ENCODE measurements at places on chromosomes 7 and 10. TPM values are rescaled to one million over a fixed set of nuclear protein-coding genes. Genes with fewer than 3 reads are reported as not detected.
A peak's percentile ranks its signal among the peaks of the same experiment; 100 is the strongest.

MET gene
- total RNA-seq: not detected

DNA sequence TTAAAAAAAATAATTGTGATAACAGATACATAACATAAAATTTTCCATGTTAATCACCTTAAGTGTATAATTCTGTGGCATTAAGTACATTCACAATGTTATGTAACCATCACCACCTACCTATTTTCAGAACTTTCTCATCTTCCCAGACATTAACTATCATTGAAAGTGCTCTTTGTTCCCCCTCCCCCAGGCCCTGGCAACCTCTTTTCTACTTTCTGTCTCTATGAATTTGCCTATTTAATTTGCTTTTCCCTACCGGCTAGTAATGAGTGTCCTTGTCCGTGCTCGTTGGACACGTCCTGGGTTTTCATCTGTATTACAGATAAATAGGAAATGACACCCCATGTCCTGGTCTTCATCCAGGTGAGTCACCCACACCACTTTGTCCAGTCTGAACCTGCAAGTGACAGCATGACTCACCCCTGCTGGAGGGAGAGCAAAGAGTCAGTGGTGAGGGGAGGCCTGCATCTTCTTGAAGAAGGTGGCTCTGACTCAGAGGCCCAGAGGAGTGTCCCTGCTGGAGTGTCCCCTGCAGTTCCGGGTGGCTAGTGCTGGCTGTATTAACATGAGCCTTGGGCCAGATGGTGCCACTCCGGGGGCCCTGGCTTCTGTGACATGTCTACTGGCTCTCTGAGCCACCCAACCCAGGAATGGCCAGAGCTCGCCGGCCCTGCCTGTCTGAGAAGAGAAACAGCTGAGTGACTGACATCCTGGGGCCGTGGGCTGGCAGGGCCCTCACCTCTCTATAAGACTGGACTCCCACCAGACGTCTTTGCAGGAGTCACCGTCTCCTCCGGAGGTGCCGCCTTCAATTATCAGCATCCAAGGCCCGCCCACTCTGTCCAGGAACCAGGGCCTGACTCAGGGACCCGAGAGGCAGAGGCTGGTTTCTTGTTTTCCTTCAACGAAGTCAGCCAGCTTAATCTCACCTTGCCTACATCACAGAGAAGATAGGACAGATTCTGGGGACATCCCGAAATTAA is 503.2 kb upstream of the MKI67 start:
- no peaks in the 10 kb centered on the region for H3K4me1 ChIP-seq
- no peak for DNase-seq
- no peaks in the 10 kb centered on the region for H3K36me3 ChIP-seq
- H3K4me3 ChIP-seq: no peak overlapping the region
- no peak overlapping the region for H3K27ac ChIP-seq

GRCh38 chr10:118032564-118032963 is 14.2 kb downstream of the RAB11FIP2 start:
- H3K4me3 ChIP-seq: no peak overlapping the region
- peaks cover 9% of the 10 kb centered on the region for H3K4me1 ChIP-seq
- H3K27me3 ChIP-seq: no peaks in the 10 kb centered on the region
- peaks cover 5% of the 10 kb centered on the region for H3K36me3 ChIP-seq

TNKS2 gene
- total RNA-seq: 48.4 TPM

DNA sequence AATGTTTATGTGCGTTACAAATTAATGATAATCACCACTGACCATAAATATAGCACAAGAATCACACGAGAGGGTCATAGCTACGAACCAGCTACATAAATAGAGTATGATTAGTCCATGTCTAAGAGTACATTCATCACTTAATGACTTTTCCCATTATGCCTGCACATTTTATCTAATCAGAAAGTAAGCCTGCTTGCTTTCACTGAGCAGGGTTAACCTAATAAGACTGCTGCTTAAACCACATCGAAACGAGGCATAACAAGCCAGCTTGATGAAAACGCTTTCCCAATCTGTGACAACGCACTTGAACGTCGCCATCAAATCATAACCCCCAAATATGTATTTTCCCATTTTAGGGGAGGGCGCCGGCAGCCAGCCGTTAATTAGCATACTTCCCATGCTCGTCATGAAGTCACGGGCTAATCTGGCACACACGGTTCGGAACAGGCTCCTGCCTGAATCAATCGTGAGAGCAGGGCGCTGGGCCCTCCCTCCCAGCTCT is 71.5 kb downstream of the EBF3 start:
- H3K4me3 ChIP-seq: no peak overlapping the region
- H3K36me3 ChIP-seq: no peaks in the 10 kb centered on the region
- H3K27me3 ChIP-seq: no peaks in the 10 kb centered on the region
- no peak for DNase-seq

MALSU1 gene
- total RNA-seq: 34.3 TPM

- no peaks in the 10 kb centered on the region for H3K36me3 ChIP-seq
- DNase-seq: no peak
- no peaks in the 10 kb centered on the region for H3K4me1 ChIP-seq
- no peak overlapping the region for H3K27ac ChIP-seq
- H3K27me3 ChIP-seq: no peaks in the 10 kb centered on the region
- no peak overlapping the region for H3K4me3 ChIP-seq
These were observed 7.6 kb upstream of the CLEC5A start for GRCh38 chr7:141954334-141954733.

DNA sequence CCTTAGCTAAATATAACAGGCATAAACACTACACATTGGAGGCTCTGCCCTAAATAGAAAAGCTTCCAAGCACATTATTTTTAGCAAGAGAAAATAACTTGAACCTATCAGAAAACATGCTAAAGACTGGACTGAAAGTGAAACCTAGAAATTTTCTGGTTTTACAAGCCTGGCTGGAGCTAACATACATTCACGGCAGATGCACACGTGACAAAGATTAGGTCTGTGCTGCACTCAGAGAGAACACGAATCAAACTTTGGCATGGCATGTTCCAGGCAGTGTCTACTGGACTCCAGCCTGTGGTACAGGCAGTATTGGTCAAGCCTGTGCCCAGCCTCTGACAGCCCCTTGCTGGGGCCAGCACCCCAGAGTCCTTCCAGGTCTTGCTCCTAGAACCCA is 94.1 kb upstream of the PCBD1 start:
- H3K36me3 ChIP-seq: no peaks in the 10 kb centered on the region
- no peaks in the 10 kb centered on the region for H3K27me3 ChIP-seq
- no peaks in the 10 kb centered on the region for H3K4me1 ChIP-seq
- DNase-seq: peak; percentile 1

VGF gene
- total RNA-seq: not detected

- H3K27ac ChIP-seq: no peak overlapping the region
- H3K4me1 ChIP-seq: no peaks in the 10 kb centered on the region
- DNase-seq: no peak
- no peak overlapping the region for H3K4me3 ChIP-seq
These were observed 18.7 kb downstream of the MPP7 start for GRCh38 chr10:28284126-28284525.

GRCh38 chr7:34622182-34622581 is 35.8 kb upstream of the NPSR1 start:
- H3K27ac ChIP-seq: no peak overlapping the region
- no peaks in the 10 kb centered on the region for H3K36me3 ChIP-seq
- no peaks in the 10 kb centered on the region for H3K27me3 ChIP-seq
- no peaks in the 10 kb centered on the region for H3K4me1 ChIP-seq
- H3K4me3 ChIP-seq: no peak overlapping the region
- DNase-seq: no peak

GRCh38 chr10:119818889-119819270 is 53.8 kb downstream of the MCMBP start:
- no peaks in the 10 kb centered on the region for H3K4me1 ChIP-seq
- DNase-seq: no peak
- peaks cover 31% of the 10 kb centered on the region for H3K36me3 ChIP-seq
- H3K27ac ChIP-seq: no peak overlapping the region
- no peak overlapping the region for H3K4me3 ChIP-seq

DNA sequence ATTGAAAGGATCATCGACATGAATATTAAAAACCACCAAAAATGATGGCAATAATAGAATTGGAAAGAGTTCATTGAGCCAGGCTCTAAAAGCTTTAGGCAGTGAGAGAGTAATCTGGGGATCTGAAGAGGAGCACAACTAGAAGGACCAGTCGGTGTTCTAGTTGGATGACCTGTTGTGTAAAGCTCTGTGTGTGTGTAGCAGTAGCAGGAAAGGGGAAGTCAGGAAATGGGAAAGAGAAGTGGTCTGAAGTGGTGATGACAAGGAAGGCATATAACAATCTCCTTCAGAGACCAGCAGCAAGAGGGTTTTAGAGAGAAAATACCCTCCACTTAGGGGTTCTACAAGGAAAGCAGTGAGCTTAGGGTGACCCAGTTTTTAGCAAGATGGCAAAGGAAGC is 539.2 kb downstream of the HTR7 start:
- no peaks in the 10 kb centered on the region for H3K27me3 ChIP-seq
- no peak for DNase-seq
- no peaks in the 10 kb centered on the region for H3K4me1 ChIP-seq
- no peak overlapping the region for H3K4me3 ChIP-seq

DNA sequence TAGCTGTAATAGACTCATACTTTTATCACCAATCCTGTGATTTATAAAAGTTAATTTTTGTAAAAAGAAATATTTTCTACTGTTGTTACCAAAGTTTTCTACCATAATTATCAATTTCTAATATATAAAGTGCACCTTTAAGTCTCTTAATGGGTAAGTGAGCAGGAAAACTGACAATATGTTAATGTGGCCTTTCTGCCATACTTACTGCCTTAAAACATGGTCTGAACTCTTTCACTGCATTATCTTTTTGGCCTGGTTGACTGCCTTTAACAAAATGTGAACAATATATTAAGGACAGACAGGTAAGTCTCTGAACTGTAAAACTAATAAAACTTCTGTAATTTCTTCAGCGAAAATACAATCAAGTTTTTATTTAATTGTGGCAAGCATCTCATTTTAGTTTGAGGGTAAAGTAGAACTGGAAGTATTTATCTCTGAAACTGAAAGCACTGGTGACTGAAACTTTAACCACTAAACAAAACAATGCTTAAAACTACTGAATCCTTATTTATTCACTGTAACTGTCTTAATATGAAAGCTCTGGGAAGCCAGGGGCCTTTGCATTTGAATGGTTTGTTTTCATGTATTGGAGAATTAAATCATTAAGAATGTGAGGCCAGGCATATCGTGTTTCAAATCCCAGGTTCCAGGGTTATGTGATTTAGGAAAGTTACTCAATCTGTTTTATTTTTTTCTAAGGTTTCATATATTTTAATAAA is 948.8 kb upstream of the POT1 start:
- no peak overlapping the region for H3K27ac ChIP-seq
- H3K4me3 ChIP-seq: no peak overlapping the region
- no peaks in the 10 kb centered on the region for H3K4me1 ChIP-seq
- H3K27me3 ChIP-seq: no peaks in the 10 kb centered on the region
- DNase-seq: no peak
- H3K36me3 ChIP-seq: no peaks in the 10 kb centered on the region

HOXA7 gene
- not detected for total RNA-seq

DNA sequence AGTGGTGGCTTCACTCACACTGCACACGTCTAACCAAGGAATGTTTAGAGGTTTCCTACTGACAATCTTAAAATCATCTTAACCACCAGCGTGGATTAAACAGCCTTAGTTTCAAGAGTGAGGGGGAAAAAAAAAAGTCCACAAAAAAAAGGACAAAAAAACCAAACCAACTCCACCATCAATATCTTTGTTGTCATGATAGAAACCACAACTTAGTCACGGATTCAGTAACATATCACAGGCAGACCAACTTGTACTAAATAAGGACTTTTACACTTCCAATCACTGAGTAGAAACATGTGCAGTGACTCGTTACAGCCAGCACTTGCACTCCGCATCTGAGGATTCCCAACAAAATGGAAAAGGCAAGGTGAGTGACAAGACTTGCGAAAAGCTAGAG is 46.5 kb downstream of the FAM171A1 start:
- H3K27ac ChIP-seq: no peak overlapping the region
- H3K27me3 ChIP-seq: peaks cover 3% of the 10 kb centered on the region
- no peak for DNase-seq
- no peaks in the 10 kb centered on the region for H3K36me3 ChIP-seq
- H3K4me3 ChIP-seq: no peak overlapping the region

- no peak overlapping the region for H3K4me3 ChIP-seq
- H3K4me1 ChIP-seq: no peaks in the 10 kb centered on the region
- no peaks in the 10 kb centered on the region for H3K36me3 ChIP-seq
These were observed 18.1 kb downstream of the CALN1 start for GRCh38 chr7:72394016-72394415.

GRCh38 chr10:77328272-77328816 is 309.3 kb downstream of the KCNMA1 start:
- DNase-seq: no peak
- H3K4me3 ChIP-seq: no peak overlapping the region
- H3K27me3 ChIP-seq: no peaks in the 10 kb centered on the region
- no peak overlapping the region for H3K27ac ChIP-seq

DNA sequence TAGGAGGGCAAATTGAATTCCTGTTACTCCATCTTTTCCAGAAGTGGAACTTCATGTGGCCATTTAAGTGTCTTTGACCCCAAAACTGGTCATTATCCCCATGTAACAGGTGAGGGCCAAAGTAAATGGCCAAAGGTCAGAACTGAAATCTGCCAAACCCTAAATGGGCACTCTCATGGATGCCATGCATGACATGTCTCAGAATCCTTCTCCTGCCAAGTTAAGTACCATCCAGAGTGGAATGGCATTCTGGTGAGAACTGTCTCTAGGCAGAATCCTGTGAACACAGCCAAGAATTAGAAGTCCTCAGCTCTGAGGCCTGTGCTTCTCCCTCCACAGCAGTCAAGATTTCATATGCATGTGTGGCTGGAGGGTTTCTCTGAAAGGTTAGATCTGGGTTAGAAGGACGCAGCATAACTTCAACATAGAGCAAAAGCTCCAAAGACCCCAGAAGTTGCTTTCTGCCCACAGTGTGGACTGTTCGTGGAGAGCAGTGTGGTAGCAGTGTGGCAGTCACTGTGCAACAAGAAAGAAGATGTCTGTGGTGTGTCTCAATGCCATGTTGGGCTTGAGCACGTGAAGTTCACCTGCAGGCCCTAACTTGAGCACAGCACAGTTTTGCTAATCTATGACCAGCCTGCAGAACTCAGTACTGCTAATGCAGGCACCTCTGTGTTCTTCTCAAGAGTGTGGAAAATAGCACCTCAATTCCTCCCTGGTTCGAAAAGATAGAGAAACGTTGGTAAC is 121.3 kb downstream of the ADCY1 start:
- no peak for DNase-seq
- no peaks in the 10 kb centered on the region for H3K27me3 ChIP-seq
- H3K4me3 ChIP-seq: no peak overlapping the region
- no peak overlapping the region for H3K27ac ChIP-seq

GRCh38 chr10:78255214-78255613 is 221.6 kb downstream of the RPS24 start:
- no peaks in the 10 kb centered on the region for H3K36me3 ChIP-seq
- H3K27ac ChIP-seq: no peak overlapping the region
- DNase-seq: no peak
- no peaks in the 10 kb centered on the region for H3K27me3 ChIP-seq

GRCh38 chr10:46234026-46234425 is 52.8 kb upstream of the ANTXRL start:
- no peak for DNase-seq
- no peak overlapping the region for H3K4me3 ChIP-seq
- no peaks in the 10 kb centered on the region for H3K4me1 ChIP-seq
- peaks cover 65% of the 10 kb centered on the region for H3K36me3 ChIP-seq

HOXA11 gene
- total RNA-seq: not detected

- no peaks in the 10 kb centered on the region for H3K4me1 ChIP-seq
- no peak overlapping the region for H3K27ac ChIP-seq
- no peaks in the 10 kb centered on the region for H3K36me3 ChIP-seq
- no peak for DNase-seq
- no peak overlapping the region for H3K4me3 ChIP-seq
- no peaks in the 10 kb centered on the region for H3K27me3 ChIP-seq
These were observed 124.8 kb downstream of the KIAA1217 start for GRCh38 chr10:24333736-24334135.

GRCh38 chr10:79162861-79163665 is 94.3 kb downstream of the ZMIZ1 start:
- H3K4me3 ChIP-seq: no peak overlapping the region
- H3K27ac ChIP-seq: no peak overlapping the region
- no peaks in the 10 kb centered on the region for H3K27me3 ChIP-seq

Measured in CD4-positive, CD25-positive, alpha-beta regulatory T cell (primary cell).